ENCODE measurements at places on chromosomes 2 and 18.

GRCh38 chr2:49858113-49858490 is 703.8 kb upstream of the FSHR start:
- DNase-seq, result no peak

- DNase-seq, result no peak
Measured at GRCh38 chr18:42305869-42306593, 351.0 kb downstream of the PIK3C3 start.

DNA sequence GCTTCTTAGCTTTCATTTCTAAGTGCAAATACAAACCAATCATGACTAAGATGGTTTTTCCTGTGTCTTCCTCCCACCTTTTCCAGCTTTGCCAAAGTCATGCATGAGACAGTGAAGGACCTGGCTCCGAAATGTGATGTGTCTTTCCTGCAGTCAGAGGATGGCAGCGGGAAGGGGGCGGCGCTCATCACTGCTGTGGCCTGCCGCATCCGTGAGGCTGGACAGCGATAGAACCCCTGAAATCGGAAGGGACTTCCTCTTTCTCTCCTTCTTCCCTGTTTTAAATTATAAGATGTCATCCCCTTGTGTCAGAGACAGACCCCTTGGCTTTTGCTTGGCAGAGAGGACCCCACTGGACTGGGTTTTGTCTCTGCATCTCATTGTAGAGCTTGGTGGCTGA is 56.8 kb downstream of the HK2 start:
- no peak for DNase-seq

GRCh38 chr2:148177559-148177958 is 156.7 kb downstream of the MBD5 start:
- DNase-seq, result no peak

DNA sequence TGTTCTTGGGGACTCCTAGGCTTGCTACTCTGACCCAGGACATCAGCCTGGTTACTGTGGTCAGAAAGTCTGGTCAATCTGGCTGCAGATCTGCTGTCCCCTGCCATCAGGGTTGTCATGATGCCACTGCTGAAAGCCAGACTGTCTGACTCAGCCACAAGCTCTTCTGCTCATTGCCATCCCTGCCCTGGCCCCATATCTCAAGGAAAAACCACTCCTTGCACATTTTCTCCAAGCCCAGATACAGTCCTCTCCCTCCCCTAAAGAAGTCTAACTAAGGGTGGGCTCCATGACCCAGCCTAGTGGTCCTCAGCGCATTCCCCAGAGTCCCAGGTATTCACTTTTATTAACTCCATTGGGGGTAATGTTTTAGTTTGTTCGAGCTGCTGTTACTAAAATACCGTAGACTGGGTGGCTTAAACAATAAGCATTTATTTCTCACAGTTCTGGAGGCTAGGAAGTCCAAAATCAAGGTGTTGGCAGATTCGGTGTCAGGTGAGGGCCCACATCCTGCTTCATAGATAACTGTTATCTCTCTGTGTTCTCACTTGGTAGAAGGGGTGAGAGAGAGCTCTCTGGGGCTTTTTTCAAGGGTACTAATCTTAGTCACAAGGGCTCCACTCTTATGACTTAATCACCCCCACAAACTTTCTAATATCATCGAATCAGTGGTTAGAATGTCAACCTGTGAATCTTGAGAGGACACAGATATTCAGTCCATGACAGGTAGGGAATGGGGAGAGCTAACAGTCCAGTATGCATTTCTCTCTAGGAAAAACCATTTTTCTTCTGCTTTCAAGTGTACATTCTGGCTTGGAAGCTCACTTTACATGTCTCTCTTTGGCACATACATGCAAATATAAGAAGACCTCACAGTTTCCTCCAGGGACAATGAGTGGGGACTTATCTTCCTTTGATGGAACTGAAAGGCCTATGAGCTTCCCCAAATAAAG is 94.8 kb upstream of the CXCR4 start:
- peak; percentile 28 for DNase-seq

GRCh38 chr2:8414946-8415879 is 266.6 kb upstream of the ID2 start:
- DNase-seq, result no peak

DNA sequence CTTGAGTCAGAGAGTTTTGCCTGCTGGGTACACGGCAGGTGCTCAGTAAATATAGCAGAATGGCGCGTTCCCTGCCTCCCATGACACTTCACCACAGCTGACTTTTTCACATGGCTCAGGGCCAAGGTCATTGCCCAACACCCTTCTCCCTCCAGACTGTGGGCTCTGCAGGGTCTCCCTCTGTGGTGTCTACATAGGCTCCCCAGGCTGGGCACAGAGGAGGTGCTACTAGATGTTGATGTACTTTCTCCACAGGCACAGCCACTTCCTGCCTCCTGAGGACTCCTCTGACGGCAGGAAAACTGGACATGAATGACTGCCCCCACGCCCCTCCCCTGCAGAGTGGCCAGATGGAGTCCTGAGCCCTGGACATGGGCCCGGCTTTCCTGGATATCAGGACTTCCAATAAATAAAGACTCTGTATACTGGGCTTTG is 4.2 kb downstream of the CHCHD5 start:
- DNase-seq, result no peak

DNA sequence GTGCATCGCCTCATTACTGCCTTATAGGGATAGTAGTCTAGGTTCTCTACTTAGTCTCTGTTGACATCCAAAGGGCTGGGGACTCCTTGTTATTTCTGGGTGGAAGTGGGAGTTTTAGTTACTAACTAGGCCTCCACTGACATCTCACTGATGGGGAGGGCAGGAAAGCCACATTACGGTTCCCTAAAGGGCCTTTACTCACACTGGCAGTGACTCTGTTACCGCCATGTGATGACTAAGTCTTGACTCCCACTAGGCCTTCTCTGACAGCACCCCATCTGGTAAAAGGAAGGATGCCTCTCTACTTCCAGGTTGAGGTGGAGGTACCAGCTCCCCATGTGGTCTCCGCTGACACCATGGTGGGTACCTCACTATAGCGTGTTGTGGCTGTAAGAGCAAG is 14.0 kb upstream of the BCL2L11 start:
- DNase-seq, result no peak

- DNase-seq, result no peak
Measured at GRCh38 chr2:3125761-3126130, 251.9 kb downstream of the EIPR1 start.

DNA sequence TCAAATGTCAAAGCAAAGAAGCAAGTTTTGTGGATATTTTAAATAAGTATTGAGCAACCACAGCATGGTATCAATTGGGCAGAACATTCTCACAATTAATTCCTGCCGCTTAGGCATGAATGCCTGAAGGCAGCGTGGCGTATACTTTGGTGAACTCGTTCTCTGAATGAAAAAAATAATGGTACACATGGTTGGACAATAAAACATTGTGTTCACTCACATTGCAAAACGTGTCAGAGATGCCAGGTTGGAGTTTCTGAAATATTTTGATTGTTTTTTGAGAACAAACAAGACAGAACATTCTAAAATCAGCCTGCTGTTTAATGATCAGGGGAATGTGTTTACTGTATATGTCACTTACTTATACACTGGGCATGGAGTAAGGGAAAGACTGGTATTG is 254.2 kb downstream of the CDH2 start:
- DNase-seq, result no peak

GRCh38 chr18:52060607-52061304 is 279.2 kb upstream of the DCC start:
- no peak for DNase-seq

- no peak for DNase-seq
Measured at GRCh38 chr2:149029307-149029965, 9.1 kb upstream of the LYPD6B start.

DNA sequence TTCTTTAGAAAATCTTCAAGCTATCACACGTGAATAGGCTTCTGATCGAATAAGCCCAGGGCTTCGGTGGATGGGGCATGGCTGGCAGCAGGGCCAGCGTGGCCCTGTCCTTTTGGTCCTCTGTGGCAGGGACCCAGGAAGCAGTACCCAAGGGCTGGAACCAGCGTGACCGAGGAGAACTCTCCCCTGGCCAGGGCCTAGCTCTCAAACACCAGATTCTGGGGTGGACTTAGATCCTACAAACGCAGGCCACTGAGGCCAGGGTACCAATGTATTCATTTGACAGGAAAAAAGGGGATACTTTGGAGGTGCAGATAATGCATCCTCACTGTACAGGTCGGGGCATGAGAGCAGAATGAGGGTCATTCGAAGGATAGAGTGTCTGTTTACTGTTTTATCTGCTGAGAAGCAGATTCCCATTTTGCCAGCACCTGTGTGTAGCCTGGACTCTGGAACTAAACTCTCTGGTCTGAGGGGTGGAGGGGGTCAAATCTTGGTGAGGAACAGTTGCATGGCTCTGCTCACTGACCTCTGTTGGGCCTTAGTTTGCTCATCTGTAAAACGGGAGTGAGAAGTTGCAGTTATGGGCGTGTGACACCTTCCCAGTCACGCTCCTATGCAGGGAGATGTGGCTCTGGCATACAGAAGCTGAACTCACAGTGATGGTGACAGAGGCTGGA is 51.4 kb downstream of the SH3BP4 start:
- no peak for DNase-seq

GRCh38 chr2:30653847-30654246 is 153.4 kb downstream of the CAPN13 start:
- DNase-seq, result no peak
